ENCODE measurements at places on chromosomes 3 and 15.

GRCh38 chr3:126314305-126314789, 42.9 kb downstream of the KLF15 start:
- DNase-seq = no peak
- peaks cover under 1% of the 10 kb centered on the region for H3K27me3 ChIP-seq
- no peak overlapping the region for H3K4me3 ChIP-seq
- H3K4me1 ChIP-seq = peaks cover 3% of the 10 kb centered on the region

DNA sequence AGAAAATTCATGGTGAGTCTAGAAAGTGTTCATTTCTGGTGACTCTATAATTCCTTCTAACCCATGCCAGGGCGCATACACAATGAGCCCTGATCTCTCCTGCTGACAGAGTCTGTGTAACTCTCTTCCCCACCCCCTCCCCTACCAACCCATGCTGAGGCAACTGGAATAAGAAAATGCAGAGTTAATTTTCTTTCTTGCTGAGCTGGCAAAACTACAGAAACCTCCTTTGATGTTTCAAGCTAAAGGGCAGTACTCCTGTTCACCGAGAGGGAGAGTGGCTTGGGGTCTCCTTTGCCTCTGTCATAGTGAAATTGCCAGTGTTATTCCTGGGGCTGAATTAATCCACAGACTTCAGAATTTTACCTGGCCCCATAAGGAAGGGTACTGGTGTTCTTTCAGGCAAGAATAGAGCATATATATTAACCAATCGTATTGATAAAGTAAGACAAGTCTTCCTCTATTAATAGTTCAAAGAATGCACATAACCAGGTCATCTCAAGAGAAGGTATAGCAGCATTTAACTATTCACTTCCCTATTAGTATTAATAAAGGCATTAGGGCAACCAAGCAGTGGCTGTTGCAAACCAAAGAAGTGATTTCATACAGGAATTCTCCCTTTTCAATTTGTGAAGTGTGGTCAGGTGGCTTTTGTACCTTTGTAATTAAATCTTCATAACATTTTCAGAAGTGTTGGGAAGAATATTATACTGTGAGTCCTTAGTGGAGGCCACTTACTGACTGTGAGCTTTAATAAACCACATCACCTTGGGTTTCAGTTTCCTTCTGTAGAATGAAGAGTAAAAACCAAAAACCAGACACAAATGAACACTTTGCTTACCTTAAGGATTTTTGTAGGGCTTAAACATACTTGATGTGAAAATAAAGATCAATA, 4.1 kb downstream of the GAP43 start:
- no peak overlapping the region for H3K4me3 ChIP-seq
- H3K27ac ChIP-seq = no peak overlapping the region
- H3K27me3 ChIP-seq = peaks cover 47% of the 10 kb centered on the region
- H3K36me3 ChIP-seq = no peaks in the 10 kb centered on the region
- H3K4me1 ChIP-seq = peaks cover 18% of the 10 kb centered on the region

DNA sequence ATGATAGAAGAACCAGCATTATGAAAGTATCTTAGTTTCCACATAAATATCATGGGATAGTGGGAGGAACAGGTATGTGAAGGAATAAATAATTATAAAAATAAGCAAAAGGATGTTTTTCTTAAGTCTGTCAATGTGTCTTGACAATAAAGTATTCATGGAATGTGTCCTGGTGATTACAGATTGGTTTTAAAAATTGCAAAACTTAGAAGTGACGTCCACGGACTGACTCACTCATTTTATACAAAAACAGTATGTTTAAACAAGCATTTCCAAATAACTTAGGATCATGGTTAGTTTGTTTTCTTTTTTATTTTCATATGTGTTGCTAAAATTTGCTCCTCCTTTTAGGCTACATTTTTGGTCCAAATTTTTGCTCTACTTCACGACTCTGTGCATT, 687.0 kb upstream of the NECTIN3 start:
- peaks cover 3% of the 10 kb centered on the region for H3K4me1 ChIP-seq
- H3K27ac ChIP-seq = no peak overlapping the region
- H3K27me3 ChIP-seq = no peaks in the 10 kb centered on the region
- no peaks in the 10 kb centered on the region for H3K36me3 ChIP-seq
- DNase-seq = no peak

DNA sequence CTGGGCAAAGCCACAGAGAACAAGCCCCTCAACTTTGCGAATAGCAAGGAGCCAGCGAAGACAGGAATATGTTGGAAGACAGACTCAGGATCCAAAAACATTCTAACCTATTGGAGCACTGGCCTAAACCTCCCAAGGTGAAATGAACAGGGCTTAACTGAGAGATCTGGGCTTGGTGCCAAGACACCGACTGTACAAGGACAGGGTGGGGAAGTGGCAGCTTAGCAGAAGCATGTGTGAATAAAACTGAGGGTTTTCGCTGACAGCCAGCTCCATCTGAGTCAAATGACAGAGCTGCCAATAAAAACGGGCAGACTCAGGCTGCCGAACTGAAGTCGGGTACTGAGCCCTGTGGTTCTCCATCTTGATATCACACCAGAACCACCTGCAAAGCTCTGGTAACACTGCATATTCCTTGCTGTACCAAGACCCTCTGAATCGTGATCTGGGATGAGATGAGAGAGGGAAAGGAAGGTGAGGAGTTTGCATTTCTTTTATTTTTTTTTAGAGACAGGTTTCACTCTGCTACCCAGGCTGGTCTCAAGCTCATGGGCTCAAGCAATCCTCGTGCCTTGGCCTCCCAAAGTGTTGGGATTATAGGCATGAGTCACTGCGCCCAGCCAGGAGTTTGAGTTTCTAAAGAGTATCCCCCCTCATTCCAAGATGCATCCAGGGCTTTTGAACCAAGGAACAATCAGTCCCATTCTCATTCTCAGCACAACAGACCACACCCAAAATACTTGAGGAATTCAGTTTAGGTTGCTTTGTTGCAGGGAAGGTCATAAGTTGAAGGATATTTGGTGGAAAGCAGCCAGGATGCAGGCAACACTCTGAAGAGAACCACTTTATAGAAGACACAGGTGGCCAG, 6.0 kb upstream of the PLCB2 start:
- H3K36me3 ChIP-seq = no peaks in the 10 kb centered on the region
- H3K4me1 ChIP-seq = peaks cover 21% of the 10 kb centered on the region
- peaks cover 27% of the 10 kb centered on the region for H3K27me3 ChIP-seq

- H3K27me3 ChIP-seq = no peaks in the 10 kb centered on the region
- peaks cover under 1% of the 10 kb centered on the region for H3K4me1 ChIP-seq
- H3K4me3 ChIP-seq = no peak overlapping the region
- no peak overlapping the region for H3K27ac ChIP-seq
These were observed 27.3 kb upstream of the SPTBN5 start for GRCh38 chr15:41921167-41921566.

DNA sequence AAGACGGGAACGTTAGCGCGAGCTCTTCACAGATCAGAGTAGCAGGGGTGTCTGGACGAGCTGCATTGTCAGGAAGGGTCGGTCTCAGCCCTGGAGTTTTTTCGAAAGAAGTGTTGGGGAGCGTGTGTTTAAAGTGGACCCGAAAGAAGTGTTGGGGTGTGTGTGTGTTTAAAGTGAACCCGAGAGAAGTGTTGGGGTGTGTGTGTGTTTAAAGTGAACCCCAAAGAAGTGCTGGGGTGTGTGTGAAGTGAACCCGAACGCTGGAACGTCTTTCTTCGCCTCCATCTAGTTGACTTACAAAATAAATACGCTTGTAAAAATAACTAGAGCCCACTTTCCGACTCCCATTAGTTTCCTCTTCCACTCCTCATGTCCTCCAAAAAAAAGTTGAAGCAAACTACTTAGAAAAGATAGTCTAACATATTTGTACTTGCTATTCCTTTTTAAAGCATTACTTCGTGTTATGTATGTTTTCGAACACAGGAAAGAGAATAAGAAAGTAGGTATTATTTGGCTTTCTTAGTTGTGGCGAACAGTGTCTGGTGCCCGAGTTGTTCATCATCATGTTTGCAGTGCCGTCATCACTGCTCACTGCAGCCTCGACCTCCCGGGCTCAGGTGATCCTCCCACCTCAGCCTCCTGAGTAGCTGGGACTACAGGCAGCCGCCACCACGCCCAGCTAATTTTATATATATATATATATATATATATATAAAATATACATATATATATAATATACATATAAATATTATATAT, 1.0 kb downstream of the LRCH3 start:
- no peaks in the 10 kb centered on the region for H3K27me3 ChIP-seq
- peak overlapping the region; percentile 96 for H3K27ac ChIP-seq
- H3K4me3 ChIP-seq = peak overlapping the region; percentile 85

DNA sequence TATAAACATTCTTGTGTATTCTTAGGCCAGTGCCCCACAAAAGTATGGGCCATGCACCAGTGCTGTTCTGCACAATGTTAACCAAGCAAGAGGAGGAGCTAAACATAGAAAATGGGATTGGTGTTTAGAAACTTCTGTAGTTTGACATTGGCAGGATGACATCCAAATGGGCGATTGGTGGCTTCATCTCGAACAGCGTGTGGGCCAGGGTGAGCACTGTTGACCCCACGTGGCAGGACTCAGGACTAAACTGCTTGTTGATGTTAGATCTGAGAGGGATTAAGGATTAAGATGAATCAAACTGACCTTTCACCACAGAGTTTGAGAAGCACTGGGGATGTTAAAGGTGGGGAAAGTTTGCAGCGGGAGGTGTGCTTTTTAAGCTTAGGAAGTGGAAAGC, 31.9 kb downstream of the ZNF710 start:
- H3K27ac ChIP-seq = peak overlapping the region; percentile 68
- no peak for DNase-seq

DNA sequence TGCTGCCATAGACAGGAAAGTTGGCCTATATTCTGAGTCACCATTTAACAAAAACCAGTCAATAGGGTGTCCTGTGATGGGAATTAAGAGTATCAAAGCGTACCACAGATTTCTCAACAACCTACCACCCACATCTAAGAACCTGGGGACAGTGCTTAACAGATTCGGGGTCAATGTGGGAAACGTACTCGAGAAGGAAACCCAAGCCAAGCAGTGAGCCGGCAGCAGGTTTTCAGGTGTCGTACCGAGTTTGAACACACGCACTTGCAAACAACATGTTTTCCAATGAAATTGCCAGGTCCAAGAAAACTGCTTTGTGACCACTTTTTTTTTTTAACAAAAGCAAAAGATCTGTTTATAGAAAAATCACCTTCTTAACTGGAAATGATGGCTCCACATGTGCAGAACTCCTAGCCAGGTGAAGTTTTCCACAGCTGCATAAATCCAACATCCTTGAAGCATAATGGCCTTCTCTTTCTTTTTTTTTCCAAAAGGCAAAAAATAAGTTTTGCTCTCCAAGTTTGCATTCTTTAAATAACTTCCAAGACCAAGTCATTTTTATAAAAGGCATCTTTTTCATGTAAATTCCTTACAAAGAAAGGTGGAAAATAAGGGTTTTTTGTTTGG, 45.7 kb downstream of the ADAMTS17 start:
- no peak for DNase-seq
- H3K4me3 ChIP-seq = no peak overlapping the region
- peaks cover 1% of the 10 kb centered on the region for H3K4me1 ChIP-seq
- H3K27me3 ChIP-seq = no peaks in the 10 kb centered on the region

GRCh38 chr3:25697553-25697952, 32.8 kb upstream of the TOP2B start:
- H3K27ac ChIP-seq = no peak overlapping the region
- H3K27me3 ChIP-seq = peaks cover 2% of the 10 kb centered on the region
- H3K36me3 ChIP-seq = no peaks in the 10 kb centered on the region
- H3K4me1 ChIP-seq = peaks cover 3% of the 10 kb centered on the region
- no peak for DNase-seq

DNA sequence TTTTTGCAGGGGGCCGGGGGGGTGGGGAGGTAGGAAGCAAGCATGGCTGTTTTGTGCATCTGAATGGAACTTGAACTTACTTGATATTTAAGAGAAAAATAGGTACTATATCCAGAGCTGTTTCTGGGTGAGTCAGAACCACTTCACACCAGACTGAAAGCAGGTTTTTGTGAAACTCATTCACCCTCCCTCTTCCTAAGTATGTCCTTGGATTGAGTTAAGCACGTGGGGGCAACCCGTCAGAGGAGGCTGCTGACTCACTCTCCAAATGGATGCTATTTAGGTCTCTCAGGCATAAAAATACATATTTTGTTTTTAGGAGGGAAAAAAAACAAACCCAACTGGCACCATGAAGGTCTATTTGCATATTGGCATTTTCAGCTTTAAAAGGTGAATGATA, 270.3 kb downstream of the RYR3 start:
- H3K27ac ChIP-seq = no peak overlapping the region
- no peaks in the 10 kb centered on the region for H3K36me3 ChIP-seq
- H3K4me3 ChIP-seq = no peak overlapping the region

- no peaks in the 10 kb centered on the region for H3K36me3 ChIP-seq
- no peak overlapping the region for H3K27ac ChIP-seq
- no peaks in the 10 kb centered on the region for H3K27me3 ChIP-seq
These were observed 99.8 kb downstream of the MYH15 start for GRCh38 chr3:108410531-108410984.

DNA sequence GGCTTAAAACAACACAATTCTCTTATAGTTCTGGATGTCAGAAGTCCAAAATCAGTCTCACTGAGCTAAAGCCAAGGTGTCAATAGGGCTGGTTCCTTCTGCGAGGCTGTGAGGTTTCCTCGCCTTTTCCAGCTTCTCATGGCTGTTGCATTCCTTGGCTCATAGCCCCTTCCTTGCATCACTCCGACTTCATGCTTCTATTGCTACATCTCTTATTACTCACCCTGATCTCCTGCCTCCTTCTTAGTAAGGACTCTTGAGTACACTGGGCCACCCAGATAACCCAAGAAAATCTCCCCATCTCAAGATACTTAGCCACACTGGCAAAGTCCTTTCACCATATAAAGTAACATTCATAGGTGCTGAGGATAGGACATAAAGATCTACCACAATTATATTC, 193.9 kb downstream of the ADAMTS17 start:
- no peak overlapping the region for H3K4me3 ChIP-seq
- H3K27me3 ChIP-seq = no peaks in the 10 kb centered on the region
- no peaks in the 10 kb centered on the region for H3K4me1 ChIP-seq
- no peak for DNase-seq
- H3K36me3 ChIP-seq = peaks cover 47% of the 10 kb centered on the region
- no peak overlapping the region for H3K27ac ChIP-seq

- no peak for DNase-seq
- no peaks in the 10 kb centered on the region for H3K36me3 ChIP-seq
- H3K27me3 ChIP-seq = peaks cover 51% of the 10 kb centered on the region
- H3K4me1 ChIP-seq = peaks cover 9% of the 10 kb centered on the region
- H3K27ac ChIP-seq = no peak overlapping the region
These were observed 96.7 kb downstream of the SV2B start for GRCh38 chr15:91196768-91197167.

GRCh38 chr15:77988347-77989295, 88.9 kb downstream of the TBC1D2B start:
- H3K4me1 ChIP-seq = peaks cover 10% of the 10 kb centered on the region
- peaks cover under 1% of the 10 kb centered on the region for H3K27me3 ChIP-seq
- peak overlapping the region; percentile 18 for H3K27ac ChIP-seq
- DNase-seq = no peak
- H3K4me3 ChIP-seq = no peak overlapping the region
